KBM-7 (cell line): ENCODE measurements at places on chromosomes 5 and 9.

GRCh38 chr9:27756418-27756817 is 183.1 kb upstream of the C9orf72 start:
- no peak for DNase-seq

- DNase-seq, result no peak
Measured at GRCh38 chr5:21219251-21219650, 1231.3 kb upstream of the CDH18 start.

DNA sequence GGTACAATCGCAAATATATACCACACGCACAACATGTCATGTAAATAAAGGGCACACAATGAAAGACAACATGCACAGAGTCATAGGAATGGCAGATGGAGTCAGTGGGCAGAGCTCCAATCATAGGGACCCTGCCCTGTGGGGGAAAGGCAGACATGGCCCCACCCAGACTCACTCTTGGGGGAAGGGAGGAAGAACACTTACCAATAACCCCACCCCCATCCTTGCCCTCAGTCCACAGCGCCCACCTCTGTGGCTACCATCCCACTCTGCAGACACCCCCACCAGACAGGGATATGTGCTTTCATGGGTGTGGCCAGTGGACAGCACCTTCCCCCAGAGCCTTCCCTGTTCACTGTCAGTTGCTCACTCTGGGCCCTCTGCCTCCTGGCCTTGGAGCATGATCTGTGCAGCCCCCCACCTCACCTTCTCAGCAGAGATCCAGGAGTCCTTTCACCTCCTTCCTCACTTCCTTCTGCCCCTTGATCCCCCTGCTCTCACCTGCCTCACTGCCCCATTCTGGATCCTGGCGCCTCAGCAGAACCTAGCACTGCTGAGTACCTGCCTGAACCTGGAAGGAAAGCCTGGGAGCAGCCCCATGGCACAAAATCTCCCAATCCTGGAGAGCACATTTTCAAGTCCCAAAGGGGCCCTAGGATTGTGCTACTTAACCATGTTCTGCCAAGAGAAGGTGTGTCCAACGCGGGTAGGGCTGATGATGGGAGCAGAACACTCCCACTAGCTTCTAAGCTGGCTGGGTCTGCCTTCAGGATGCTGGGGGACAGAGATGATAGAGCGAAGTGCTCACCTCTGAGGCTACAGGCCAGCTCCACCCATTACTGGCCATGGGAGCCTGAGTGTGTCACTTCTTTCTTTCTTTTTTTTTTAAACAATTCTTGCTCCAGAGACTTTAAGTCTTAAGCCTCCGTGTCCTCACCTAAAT is 1.5 kb upstream of the PHF19 start:
- DNase-seq, result peak; percentile 68

- no peak for DNase-seq
Measured at GRCh38 chr5:54705994-54706653, 188.6 kb downstream of the SNX18 start.

GRCh38 chr5:19806756-19807155 is 181.2 kb downstream of the CDH18 start:
- no peak for DNase-seq

- DNase-seq, result peak; percentile 83
Measured at GRCh38 chr5:33212900-33213299, 227.9 kb upstream of the TARS1 start.

DNA sequence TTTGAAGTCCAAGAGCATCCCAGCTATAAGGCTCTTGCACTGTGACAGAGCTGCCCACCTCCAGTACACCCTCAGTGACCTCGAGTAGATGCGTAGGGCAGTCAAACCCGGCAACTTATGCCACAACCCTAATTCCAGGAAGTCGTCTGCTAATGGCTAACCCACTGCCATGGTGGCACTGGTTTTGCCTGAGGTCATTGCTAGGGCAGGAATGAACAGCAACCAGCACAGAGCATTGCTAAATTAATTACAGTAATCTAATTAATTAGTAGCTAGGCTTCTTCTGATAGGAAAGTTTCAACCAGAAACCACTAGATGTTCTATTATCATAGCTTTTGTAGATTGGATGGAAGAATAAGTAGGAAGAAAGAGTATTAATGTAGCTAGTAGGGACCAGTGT is 122.8 kb downstream of the DPYSL3 start:
- DNase-seq, result no peak

GRCh38 chr9:30995956-30996738 is 1388.3 kb upstream of the ACO1 start:
- DNase-seq, result no peak
